Activated naive CD8-positive, alpha-beta T cell treated with anti-CD3 and anti-CD28 coated beads, Interleukin-2, amount 10 ng/mL, durations not matched to agents 7 days and 5 days (primary cell): ENCODE measurements at places on chromosomes 11 and 22. TPM values are rescaled to one million over a fixed set of nuclear protein-coding genes. Genes with fewer than 3 reads are reported as not detected.

DNA sequence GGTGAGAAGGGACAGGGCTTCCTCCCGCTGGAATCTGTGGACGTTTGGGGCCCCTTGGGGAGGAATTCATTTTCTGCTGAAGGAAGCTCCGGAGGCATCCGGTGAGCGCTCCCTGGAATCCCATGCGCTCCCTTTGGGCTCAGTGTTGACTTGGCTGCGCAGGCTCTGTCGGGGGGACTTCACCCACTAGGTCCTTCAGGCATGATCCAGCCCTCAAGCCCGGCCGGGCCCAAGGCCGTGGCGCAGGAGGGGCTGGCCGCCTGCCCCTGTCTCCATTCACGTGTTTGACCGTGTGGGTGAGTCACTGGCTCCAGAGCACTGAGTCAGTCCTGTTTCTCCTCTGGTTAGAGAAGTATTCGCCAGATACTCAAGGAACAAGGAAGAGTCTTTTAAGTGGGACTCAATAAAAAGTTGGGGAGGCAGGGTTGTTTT lies 1.4 kb downstream of the CTTN start:
- peaks cover 86% of the 10 kb centered on the region for H3K27me3 ChIP-seq
- peaks cover 2% of the 10 kb centered on the region for H3K36me3 ChIP-seq
- H3K4me1 ChIP-seq, result peaks cover 14% of the 10 kb centered on the region
- H3K4me3 ChIP-seq, result no peak overlapping the region
- DNase-seq, result no peak

The MCHR1 gene
- total RNA-seq, result not detected

The CARD18 gene
- not detected for total RNA-seq

The MS4A7 gene
- 0.99 TPM for total RNA-seq

GRCh38 chr22:30863081-30863833 lies 105.3 kb downstream of the MORC2 start:
- H3K4me1 ChIP-seq, result no peaks in the 10 kb centered on the region
- H3K4me3 ChIP-seq, result no peak overlapping the region
- DNase-seq, result peak; percentile 8
- no peaks in the 10 kb centered on the region for H3K36me3 ChIP-seq
- no peaks in the 10 kb centered on the region for H3K27me3 ChIP-seq

- H3K4me1 ChIP-seq, result peaks cover 2% of the 10 kb centered on the region
- DNase-seq, result no peak
- peaks cover 9% of the 10 kb centered on the region for H3K27me3 ChIP-seq
- no peak overlapping the region for H3K27ac ChIP-seq
- H3K4me3 ChIP-seq, result no peak overlapping the region
These were observed 181.4 kb downstream of the DBX1 start for GRCh38 chr11:19978668-19979518.

- no peak overlapping the region for H3K27ac ChIP-seq
- H3K27me3 ChIP-seq, result peaks cover 35% of the 10 kb centered on the region
- H3K36me3 ChIP-seq, result no peaks in the 10 kb centered on the region
These were observed 125.9 kb upstream of the SYT13 start for GRCh38 chr11:45412051-45412471.

The MUC6 gene
- not detected for total RNA-seq

GRCh38 chr11:125153837-125154236 lies 10.7 kb upstream of the PKNOX2 start:
- DNase-seq, result no peak
- no peak overlapping the region for H3K27ac ChIP-seq
- H3K36me3 ChIP-seq, result no peaks in the 10 kb centered on the region
- H3K4me1 ChIP-seq, result no peaks in the 10 kb centered on the region

GRCh38 chr11:36443661-36444060 lies 66.4 kb downstream of the TRAF6 start:
- H3K36me3 ChIP-seq, result peaks cover 1% of the 10 kb centered on the region
- H3K27me3 ChIP-seq, result peaks cover 15% of the 10 kb centered on the region
- no peak for DNase-seq
- H3K4me1 ChIP-seq, result peaks cover 2% of the 10 kb centered on the region
- no peak overlapping the region for H3K4me3 ChIP-seq

DNA sequence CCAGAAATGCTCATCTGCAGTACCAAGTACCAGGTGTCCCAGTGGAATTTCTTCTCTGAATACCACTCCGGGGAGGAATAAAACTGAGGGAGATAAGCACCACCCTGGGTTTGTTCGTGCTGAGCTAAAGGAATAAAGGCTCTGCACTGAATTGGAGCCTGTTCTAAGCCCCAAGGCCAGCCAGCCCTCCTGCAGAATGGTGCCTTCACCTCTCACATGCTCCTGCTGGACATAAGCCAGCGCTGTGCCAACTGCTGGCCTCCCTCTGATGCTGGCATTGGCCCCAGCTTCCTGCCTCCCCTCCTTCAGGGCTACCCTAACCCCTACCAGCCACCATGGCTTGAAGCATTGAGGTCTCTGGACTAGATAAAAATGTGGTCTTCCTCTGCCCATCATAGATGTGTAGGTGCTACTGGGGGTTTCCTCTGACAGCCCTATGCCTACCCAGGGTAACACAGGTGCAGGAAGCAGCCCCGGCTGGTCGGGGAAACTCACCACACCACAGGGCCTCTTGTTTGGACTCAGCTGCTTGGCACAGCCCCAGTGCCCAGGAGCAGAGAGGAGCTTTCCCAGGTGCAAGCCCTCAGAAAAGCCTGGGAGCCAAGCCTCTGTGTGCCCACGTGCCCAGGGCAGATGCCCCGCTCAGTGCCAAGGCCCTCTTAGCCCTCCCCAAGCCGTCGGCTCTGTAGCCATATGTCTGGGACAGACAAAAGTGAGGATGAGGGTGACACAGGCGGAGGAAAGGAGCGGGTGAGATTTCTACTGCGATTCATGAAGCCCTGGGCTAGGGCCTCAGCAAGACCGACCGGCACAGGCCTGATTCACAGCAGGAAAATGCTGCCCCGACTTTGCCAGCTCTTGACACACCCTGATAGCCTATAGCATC lies 34.1 kb upstream of the JAM3 start:
- H3K4me3 ChIP-seq, result peak overlapping the region; percentile 27
- peaks cover 4% of the 10 kb centered on the region for H3K36me3 ChIP-seq
- DNase-seq, result no peak
- H3K27me3 ChIP-seq, result peaks cover 3% of the 10 kb centered on the region
- peaks cover 46% of the 10 kb centered on the region for H3K4me1 ChIP-seq
- peak overlapping the region; percentile 92 for H3K27ac ChIP-seq

The DDIAS gene
- 8.8 TPM for total RNA-seq

The OR51E2 gene
- not detected for total RNA-seq

DNA sequence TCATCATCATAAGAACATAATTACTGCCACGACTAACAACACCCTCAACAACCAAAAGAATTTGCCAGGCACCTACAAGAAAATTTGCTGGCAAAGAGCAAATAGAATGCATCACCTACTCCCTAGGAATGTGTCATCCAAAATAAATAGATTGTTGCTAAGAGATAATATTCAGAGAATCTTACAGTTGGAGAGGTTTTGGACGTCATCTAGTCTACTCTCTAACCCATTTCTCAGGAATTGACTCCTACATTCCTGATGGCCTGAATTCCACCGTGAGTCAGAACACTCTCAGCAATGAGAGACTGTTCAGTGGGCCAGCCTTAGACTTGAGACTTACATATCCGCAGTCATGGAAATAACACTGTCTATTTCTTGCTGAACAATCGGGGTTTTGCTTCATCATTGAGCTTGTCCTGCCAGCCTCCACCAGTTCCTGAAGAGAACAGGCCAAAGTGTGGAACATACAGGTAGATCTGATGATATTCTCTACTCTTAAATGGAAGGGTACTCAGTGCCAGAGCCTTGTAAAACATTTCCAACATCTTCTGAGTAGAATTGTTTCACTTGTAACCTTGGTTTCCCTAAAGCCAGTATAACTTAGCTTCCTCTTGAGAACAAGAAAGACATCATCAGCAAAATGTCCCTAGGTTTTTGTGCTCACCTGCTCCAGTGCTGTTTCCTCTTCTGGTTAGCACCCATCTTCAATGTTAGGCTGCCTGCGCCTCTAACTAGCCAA lies 8.3 kb downstream of the KIRREL3 start:
- H3K27ac ChIP-seq, result no peak overlapping the region
- no peaks in the 10 kb centered on the region for H3K4me1 ChIP-seq
- no peaks in the 10 kb centered on the region for H3K36me3 ChIP-seq
- no peak for DNase-seq
- H3K27me3 ChIP-seq, result peaks cover under 1% of the 10 kb centered on the region

GRCh38 chr22:20128902-20129746 lies 2.5 kb upstream of the ZDHHC8 start:
- no peaks in the 10 kb centered on the region for H3K27me3 ChIP-seq
- peaks cover 3% of the 10 kb centered on the region for H3K36me3 ChIP-seq
- peaks cover 9% of the 10 kb centered on the region for H3K4me1 ChIP-seq
- H3K27ac ChIP-seq, result peak overlapping the region; percentile 54

GRCh38 chr11:77081976-77082836 lies 15.4 kb downstream of the CAPN5 start:
- peak overlapping the region; percentile 81 for H3K4me3 ChIP-seq
- H3K27ac ChIP-seq, result peak overlapping the region; percentile 96
- H3K27me3 ChIP-seq, result peaks cover 9% of the 10 kb centered on the region
- peaks cover 16% of the 10 kb centered on the region for H3K4me1 ChIP-seq

DNA sequence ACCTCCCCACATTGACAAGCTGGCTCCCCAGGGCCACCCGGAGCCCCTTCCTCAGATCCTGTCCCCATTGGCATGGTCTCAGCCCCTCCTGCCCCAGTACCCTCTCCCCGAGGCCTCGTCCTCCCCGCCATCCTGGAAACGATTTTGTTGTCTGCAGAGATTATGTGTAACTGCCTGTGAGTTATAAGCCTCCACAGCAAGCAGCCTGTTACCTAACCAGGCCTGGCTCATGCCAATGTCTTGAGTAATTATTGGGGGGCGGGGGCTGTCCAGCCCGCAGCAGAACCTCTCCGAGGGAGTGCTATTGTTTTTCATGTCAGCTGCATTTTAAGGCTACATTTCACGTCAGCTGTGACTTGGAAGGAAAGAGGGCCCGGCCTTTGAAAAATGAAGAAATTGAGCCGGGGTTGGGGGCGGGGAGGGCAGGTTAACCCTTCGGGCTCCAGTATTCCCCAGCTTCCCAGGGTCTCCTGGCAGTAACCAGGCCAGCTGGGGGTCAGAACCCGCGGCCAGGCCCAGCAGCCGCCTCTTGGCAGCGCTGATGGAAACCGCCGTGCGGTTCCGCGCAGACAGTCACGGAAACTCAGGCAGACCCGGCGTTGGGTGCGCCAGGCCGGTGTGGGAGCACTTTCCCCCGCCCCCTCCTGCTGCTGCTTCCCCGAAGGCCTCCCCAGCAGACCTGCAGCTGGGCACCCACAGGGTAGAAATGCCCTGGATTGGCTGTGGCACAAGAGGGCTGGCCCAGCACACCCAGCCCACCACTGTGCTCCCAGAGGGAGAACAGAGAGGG lies 59.5 kb downstream of the CDKN1C start:
- H3K27ac ChIP-seq, result no peak overlapping the region
- H3K4me3 ChIP-seq, result no peak overlapping the region
- peaks cover 8% of the 10 kb centered on the region for H3K27me3 ChIP-seq

DNA sequence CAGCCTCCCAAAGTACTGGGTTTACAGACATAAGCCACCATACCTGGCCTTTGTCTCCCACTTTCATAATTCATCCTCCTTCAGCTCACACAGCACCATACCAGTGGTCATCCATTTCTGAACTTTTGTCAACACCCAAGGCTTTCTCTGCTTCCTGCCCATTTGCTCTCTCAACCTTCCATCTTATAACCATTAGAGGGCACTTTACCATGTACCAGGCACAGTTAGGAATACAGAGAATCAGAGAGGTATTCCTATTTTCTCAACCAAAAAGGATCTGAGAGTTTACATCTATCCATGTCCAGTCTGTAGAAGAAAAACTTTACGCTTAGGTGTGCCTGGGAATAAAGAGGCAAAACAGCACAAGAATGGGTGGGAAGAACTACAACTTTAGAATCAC lies 397.6 kb downstream of the BUD13 start:
- H3K27ac ChIP-seq, result no peak overlapping the region
- H3K27me3 ChIP-seq, result peaks cover 2% of the 10 kb centered on the region
- no peak for DNase-seq
- no peak overlapping the region for H3K4me3 ChIP-seq
- H3K36me3 ChIP-seq, result no peaks in the 10 kb centered on the region

DNA sequence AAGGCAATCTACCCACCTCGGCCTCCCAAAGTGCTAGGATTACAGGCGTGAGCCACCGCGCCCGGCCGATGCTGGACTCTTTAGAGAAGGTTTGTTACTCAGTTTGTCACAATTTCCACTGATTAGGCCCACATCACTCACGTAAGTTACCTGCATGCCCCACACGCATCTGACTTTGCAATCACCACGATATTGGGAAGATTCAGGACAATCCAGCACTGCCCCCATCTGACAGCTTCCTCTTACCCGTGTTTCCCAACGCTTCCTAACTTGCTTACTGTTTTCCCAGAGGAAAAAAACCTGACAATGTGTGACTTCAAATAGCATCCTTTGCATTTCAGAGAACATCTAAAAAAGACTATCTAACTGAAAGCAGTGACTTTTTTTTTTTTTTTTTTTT lies 21.8 kb upstream of the EIF3M start:
- no peak overlapping the region for H3K27ac ChIP-seq
- H3K27me3 ChIP-seq, result no peaks in the 10 kb centered on the region
- DNase-seq, result no peak
- no peaks in the 10 kb centered on the region for H3K36me3 ChIP-seq
- H3K4me1 ChIP-seq, result peaks cover 5% of the 10 kb centered on the region

- no peak for DNase-seq
- H3K27me3 ChIP-seq, result no peaks in the 10 kb centered on the region
- H3K36me3 ChIP-seq, result peaks cover 3% of the 10 kb centered on the region
- H3K4me1 ChIP-seq, result peaks cover 20% of the 10 kb centered on the region
- peak overlapping the region; percentile 95 for H3K27ac ChIP-seq
These were observed 1.0 kb upstream of the ZNF143 start for GRCh38 chr11:9459667-9460321.

DNA sequence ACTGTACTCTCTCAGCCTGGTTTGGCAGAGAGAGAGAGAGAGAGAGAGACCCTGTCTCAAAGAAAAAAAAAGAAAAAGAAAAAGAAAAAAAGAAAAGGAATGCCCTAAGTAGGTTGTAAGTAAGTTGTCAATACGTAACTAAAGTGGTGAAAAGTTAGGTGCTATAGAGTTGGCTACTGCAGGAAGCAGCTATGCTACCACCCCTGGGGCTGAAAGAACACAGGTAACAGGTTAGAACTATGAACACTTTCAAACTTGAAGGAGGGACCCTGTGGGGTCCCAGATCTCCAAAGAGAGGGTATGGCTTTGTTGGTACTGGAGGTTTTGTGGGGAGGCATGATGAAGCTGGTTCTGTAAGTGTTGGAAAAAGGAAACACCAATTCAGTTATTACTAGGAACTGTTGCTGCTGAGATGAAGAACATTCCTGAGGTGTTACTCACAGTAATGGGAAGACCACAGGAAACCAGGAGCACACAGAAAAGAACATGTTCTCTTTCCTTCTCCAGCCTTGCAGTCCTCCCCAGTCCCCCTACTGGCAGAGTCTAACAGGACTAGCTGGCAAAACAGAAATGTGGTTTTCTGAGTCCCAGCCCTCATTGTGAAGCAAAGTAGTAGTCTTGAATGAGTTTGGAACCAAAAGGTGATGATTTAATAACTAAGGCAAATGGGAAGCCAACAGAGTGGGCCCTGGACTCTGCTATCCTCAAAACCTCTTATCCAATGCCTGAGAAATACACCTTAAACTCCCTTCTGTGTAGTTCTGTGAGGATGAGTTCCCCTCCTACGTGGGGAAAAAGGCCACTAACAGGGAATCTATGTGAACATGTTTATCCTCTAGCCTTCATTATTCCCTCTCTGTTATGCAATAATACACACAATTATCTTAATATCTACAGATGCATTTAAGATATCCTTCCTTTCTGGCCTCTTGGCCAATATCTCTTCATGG lies 427.0 kb upstream of the DDI1 start:
- peaks cover 6% of the 10 kb centered on the region for H3K27me3 ChIP-seq
- no peak for DNase-seq
- no peak overlapping the region for H3K4me3 ChIP-seq
- no peaks in the 10 kb centered on the region for H3K4me1 ChIP-seq
- no peak overlapping the region for H3K27ac ChIP-seq

- peaks cover 2% of the 10 kb centered on the region for H3K4me1 ChIP-seq
- DNase-seq, result peak; percentile 94
- peaks cover 42% of the 10 kb centered on the region for H3K27me3 ChIP-seq
- no peak overlapping the region for H3K27ac ChIP-seq
- no peaks in the 10 kb centered on the region for H3K36me3 ChIP-seq
These were observed 3.6 kb downstream of the SEPTIN5 start for GRCh38 chr22:19717691-19718455.
